ENCODE measurements at places on chromosomes 11 and 22.
A peak's percentile ranks its signal among the peaks of the same experiment; 100 is the strongest.

GRCh38 chr11:134253188-134253993, at the start of the genes ACAD8 and THYN1:
TSS of gene ACAD8 (plus strand) at chr11:134253568. CDS start at chr11:134253601, 33 bp downstream.
TSS of gene THYN1 (minus strand) at chr11:134253352. CDS start at chr11:134252882, 470 bp downstream.
- peak; percentile 96 for DNase-seq

GRCh38 chr11:116813781-116814471, 9.2 kb downstream of the APOA4 start:
- peak; percentile 33 for DNase-seq

- DNase-seq = no peak
Measured at GRCh38 chr11:33147559-33147958, 13.7 kb downstream of the CSTF3 start.

- DNase-seq = no peak
Measured at GRCh38 chr22:19986011-19986409, 30.6 kb downstream of the ARVCF start.

- no peak for DNase-seq
Measured at GRCh38 chr11:75785187-75785586, 16.6 kb downstream of the DGAT2 start.

GRCh38 chr11:72352859-72353551, 81.3 kb downstream of the CLPB start:
- no peak for DNase-seq

DNA sequence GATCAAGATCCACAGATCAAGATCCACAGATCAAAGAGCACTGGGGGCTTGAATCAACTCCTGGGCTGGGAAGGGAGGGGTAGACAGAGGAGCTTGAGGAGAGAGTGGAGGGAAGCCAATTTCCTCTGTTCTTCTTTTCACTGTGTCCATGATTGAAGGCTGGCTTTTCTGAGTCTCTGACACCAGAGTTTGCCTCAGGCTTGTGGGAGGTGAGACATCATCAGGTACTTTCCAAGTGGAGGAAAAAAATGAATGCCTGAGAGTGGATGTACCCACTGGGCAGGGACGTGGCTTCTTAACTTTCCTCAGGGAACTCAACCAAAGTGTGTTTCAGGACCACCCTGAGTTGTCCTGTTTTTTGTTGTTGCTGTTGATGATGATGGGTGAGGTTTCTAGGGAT, 11.0 kb upstream of the HEPHL1 start:
- no peak for DNase-seq

DNA sequence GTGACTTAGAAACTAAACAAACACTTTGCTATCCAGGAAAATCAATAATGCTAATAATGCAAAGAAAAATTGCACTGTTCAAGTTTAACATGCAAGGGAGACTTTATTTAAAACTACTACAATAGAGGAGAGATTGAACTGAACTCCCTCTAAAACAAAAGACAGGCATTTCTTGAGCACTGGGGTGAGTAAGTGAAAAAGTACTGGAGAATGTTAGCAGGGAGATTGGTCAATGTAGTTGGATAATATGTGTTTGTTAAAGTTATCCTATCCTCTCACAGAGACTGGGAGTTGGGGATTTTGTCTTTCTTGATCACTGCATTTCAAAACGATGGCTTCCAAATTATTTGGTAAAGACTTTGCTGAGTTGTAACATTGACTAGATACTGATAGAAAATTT, 77.6 kb downstream of the LUZP2 start:
- DNase-seq = no peak

- peak; percentile 45 for DNase-seq
Measured at GRCh38 chr11:75140269-75141138, 10.4 kb upstream of the SLCO2B1 start.

DNA sequence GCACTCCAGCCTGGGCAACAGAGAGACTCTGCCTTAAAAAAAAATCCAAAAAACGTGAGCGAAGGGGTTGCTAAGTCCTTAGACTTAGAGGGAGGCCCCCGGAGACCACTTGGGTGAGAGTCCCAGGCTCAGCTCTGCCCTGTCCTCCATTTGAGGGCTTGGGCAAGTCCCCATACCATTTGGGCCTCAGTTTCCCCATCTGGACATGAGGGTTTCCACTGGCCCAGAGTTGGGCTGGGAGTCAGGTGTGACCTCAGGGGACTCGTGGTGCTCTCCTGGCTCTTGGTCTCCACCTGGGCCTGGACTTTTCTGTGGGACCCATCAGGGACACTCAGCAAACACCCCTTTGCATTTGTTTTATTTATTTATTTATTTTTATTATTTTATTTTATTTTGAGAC, 35.2 kb upstream of the CSNK1E start:
- no peak for DNase-seq

DNA sequence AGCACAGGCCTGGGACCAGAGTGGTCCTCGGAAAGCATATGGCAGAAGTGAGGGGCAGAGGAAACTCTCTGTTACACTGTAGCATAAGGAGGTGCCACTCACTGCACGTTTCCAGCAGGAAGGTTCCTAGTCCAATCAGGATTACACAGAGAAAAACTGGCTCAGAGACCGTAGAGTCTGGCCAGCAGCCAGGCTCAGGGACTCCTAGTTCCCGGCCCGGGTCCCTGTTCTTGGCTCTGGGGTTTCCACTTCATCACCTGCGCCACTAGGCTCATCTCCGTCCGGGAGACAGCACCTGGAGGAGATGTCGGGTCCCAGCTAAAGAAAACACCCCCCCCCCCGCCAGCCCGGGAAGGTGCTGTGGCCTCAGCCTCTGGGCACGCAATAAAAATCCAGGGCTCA, 1.1 kb downstream of the TTLL12 start:
- peak; percentile 54 for DNase-seq

DNA sequence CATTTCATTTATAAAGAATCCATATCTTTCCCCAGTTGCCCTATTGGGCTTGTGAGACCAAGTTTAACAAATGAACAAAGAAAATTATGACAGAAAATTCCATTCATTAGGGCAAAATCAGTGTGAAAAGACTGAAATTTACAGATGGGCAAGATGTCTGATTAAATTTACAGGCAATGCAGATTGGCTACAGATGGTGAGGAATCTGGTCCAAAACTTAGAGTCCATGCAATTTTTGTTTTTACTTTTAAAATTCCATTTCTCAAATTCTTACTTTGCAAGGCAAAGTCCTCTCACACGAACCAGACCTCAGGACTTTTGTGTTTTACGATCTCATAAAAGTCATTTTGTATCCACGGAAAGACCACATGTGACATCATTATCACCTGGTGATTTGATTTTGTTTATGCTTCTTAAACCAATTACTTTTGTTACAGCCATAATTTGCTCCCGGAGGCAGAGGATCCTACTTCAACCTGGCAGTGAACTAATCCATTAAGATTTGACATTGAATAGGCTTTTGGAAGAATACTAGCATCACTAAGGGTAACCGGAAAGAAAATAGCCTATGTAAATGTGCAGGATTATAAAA, 843.7 kb upstream of the CHORDC1 start:
- DNase-seq = no peak

DNA sequence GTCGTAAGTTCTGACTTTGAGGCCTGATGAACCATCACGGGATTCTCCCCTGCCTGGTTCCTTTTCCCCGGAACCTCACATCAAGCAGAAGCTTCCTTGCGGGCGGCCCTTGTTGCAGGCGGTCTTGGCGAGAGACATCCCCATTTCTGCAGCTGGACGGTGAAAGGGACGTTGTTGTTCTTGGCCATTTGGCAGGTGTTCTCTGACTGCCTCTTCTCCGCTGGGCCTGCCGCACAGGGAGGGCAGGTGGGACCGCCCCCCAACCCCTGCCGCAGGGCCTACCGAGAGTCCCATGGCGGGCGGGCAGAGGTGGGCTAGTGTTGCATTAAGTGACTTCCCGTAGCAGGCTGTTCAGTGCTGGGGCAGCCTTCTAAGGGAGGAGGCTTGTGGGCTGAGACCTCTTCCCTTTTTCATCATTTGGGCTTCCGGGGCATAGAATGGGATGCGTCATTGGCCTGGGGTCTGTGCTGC, 26.9 kb upstream of the GRAMD4 start:
- peak; percentile 51 for DNase-seq

- DNase-seq = no peak
Measured at GRCh38 chr11:24820541-24820940, 323.7 kb downstream of the LUZP2 start.

DNA sequence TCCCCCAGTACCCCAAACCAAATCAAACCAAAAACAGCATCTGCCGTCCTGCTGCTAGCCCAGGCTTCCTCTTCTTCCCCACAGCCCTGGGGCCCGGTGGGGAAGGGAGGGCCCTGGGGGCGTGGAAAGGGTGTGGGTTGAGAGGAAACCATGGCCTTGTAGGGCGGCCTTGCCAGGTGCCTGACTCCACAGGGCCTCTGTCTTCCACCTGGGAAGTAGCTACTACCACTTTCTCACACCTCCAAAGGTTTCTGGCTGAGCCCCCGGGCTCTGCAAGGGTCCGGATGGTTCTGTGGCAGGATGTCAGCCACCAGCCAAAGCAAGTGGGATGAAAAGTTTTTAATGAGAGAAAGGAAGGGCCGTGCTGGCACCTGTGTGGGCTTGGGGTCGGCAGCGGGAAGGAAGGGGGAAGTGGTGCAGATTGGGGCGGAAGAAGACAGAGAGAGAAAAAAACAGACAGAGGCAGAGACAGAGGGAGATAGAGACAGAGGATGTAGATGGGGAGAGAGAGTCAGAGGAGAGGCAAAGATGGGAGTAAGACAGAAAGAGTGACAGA, 10.5 kb downstream of the TPST2 start:
- peak; percentile 47 for DNase-seq

DNA sequence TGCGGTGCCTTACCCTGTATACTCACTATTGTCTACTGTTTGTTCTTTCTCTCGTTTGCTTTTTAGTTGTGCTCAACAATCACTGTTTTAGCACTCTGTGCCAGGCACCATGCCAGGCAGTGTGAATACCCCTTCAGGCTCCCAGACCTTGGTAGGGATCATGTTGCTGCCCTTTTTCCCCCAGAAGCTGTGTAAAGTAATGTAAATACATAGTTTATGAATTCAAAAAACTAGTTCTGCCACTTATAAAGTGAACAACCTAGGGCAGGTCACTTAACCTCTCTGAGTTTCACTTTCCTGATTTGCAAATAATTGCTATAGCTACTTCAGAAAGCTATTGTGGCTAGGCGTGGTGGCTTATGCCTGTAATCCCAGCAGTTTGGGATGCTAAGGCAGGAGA, 81.0 kb upstream of the CTSC start:
- no peak for DNase-seq

DNA sequence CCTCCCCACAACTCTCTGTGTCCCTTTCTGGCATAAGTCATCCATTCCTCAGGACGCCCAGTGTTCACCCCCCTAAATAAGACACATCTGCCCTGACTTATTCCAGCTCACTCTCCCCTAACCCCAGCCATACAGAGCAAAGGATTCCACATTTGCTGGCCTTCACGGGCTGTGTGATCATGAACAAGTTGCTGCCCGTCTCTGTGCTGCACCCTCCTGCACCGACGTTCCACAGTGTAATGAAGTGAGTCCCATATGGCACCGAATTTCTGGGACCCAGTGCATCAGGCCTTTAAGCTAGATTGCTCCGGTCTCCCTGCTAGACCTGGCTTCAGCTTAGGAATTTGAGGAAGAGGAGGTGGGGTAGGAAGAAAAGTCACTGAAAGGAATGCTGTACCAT, 22.4 kb upstream of the LRRC32 start:
- no peak for DNase-seq

DNA sequence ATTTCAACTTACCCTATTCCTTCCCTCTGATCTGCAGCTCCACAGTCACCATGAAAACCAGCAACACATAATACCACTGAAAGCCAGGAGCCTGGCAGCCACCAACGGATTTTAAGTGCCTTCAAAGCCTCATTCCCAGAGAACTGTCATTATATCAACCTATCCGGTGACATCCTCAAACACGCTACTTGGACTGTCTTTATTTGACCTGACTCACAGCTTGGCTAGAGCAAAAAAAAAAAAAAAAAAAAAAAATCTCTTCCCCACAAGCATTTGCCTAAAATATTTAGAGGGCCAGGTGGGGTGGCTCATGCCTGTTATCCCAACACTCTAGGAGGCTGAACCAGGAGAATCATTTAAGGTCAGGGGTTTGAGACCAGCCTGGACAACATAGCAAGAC, 32.4 kb upstream of the ARHGAP32 start:
- DNase-seq = no peak

GRCh38 chr11:19511413-19512183, 201.0 kb upstream of the NAV2 start:
- DNase-seq = no peak

GRCh38 chr22:29096736-29097669, 24.2 kb downstream of the KREMEN1 start:
- DNase-seq = peak; percentile 98

DNA sequence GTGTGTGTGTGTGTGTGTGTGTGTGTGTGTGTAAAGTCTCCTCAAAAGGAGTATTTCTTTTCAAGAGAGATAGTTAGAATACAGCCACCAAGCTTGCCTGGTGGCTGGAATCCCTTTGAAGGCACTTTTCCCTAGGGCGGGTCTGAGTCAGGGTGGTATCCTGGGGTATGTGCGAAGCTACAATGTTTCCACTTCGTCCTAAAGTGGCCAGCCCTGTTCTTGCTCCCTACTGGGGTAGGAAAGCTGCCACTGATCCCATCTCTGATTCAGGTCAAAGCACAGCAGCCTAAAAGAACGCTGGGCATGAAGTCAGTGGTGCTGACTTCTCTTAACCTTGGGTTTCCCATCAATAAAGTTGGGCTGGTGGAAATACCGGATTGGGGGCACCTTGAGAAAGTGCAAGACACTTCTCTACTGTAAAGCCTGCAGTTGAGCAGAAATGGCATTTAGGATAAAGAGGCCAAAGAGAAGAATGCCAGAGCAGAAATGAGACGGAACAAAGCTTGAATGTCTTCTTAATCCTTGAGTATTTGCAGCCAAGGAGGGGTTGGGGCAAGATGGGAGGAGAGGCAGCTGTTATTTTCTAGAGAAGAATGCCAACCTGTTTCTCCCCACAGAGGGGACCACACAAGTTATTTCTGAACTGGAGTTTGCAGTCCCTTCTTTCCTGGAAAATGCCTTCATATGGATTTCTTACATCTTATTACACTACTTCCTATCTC, 35.3 kb downstream of the ZNRF3 start:
- no peak for DNase-seq

DNA sequence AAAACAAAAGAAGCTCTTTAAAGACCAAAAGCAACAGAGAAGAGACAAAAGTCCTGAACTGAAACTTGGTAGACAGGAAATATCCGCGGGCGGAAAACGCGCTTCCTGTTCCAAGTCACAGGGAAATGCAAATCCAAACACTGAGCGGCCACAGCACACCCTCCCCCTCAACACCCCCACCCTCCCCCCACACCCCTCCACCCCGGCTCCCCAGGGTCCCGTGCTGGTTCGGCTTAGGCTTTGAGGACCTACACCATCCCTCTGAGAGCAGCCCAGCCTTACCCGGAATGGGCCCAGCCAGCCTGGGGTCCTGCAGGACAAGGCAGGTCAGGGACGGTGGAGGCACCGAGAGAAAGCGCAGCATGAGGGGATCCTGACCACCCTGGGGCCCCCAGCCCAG, 160.4 kb downstream of the BRD1 start:
- DNase-seq = no peak

All from hematopoietic multipotent progenitor cell treated with erythropoietin and hydrocortisone succinate and interleukin-3 and kit ligand, for 8 days (in vitro differentiated cells).